ENCODE measurements at places on chromosomes 6 and 20.
A peak's percentile ranks its signal among the peaks of the same experiment; 100 is the strongest.

GRCh38 chr6:11585426-11586016, 48.0 kb downstream of the TMEM170B start:
- peak; percentile 13 for DNase-seq

DNA sequence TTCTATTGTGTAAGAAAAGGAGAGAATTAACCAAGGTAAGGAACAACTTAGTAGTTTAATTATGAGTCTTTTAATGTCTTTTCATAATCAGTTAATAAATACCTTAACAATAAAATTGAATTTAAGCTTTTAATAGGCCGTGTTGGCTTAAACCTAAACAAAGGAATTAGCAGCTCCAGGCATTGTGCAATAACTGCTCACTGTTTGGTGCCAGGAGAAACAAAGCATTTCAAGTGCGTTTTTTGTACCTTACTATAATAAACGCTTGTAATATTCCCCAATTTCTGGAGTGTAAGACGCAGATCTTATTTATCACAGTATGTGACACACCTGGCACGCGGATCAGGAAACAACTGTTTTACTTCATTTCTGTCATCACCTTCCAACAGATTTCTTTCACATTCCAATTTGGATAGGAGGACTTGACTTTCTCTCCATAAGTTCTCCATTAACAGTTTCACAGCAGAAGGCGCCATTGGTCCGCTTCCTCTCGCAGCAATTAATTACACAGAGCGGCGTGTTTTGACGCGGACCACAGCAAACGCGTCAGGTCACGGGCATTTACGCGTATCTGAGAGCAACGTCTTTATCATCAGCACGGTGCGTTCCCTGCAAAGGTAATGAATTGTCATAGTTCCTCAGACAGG, 335.8 kb upstream of the NT5E start:
- no peak for DNase-seq

GRCh38 chr6:43608807-43609206, 20.3 kb downstream of the GTPBP2 start:
- DNase-seq, result no peak

DNA sequence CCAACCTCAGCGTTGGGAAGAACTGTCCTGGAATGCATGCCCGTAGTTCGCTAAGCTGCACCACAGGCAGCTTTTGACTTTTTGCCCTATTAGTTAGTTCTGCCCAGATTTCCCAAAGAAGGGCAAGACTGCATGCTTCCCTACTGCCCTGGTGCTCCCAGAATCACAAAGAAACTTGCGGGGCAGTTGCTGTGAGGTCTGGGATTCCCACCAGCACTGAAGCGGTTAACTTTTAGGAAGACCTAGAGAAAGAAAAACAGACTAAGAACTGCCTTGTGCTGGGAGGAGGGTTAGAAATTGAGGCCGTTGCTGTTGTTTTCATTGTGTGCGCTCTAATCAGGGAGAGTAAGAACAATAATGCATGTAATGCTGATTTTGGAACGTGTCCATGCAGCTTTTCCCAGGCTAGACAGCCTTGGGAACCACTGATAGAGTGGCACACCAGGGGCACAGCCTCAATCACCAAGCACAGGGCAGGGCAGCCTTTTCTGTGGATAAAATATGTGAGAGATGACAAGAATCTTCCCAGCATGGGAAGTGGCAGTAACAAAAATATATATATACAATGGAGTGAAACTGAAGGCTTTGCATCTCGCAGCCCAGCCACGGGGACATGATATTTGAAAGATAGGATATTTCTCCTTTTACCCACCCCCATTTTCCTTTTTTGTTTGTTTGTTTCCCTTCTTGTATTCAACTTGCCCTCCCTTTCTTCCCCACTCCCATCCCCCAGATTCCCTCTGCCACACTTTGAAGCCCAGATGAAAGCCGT, 137.7 kb upstream of the HEY2 start:
- DNase-seq, result no peak

DNA sequence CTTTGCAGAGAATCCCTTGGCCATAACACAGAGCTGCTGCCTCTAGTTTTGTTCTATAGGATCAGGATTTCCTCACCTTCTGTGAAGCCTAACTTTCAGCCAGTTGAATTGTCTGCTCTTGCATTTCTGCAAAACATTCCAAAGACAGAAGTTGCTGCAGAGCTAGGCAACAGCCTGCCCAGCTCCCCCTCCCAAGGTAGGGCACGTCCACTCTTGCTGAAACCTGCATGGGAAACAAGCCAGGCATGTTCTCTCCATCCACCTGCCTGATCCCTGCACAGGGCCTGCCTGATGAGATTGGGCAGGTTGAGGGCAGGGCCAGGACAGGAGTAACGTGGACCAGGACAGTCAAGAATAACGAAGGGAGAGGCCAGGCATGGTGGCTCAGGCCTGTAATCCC, 58.9 kb upstream of the NAA20 start:
- no peak for DNase-seq

- no peak for DNase-seq
Measured at GRCh38 chr6:1363298-1363697, 26.1 kb upstream of the FOXF2 start.

DNA sequence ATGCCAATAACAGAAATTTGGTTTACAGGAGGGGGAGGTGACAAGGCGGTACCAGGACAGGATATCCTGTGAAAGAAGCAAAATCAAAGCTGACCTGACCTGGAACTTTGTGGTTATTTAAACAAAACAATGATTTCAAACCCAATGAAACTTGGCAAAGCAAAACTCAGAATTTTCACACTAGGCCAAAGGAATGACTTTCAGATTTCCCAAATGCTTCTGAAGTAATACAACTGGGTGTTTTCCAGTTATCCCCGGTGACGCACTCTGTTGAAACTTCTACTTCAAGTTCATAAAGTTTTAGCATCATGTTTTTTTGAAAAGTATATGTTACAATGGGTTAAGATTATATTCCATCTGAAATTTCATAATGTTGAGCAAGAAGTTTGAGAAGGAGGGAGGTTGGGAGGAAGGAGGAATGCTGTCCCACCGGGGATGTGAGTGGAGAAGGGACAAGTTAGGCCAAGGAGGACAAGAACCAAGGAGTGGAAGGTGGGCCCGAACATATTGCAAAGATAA, 78.1 kb upstream of the TRAF3IP2 start:
- DNase-seq, result peak; percentile 22

DNA sequence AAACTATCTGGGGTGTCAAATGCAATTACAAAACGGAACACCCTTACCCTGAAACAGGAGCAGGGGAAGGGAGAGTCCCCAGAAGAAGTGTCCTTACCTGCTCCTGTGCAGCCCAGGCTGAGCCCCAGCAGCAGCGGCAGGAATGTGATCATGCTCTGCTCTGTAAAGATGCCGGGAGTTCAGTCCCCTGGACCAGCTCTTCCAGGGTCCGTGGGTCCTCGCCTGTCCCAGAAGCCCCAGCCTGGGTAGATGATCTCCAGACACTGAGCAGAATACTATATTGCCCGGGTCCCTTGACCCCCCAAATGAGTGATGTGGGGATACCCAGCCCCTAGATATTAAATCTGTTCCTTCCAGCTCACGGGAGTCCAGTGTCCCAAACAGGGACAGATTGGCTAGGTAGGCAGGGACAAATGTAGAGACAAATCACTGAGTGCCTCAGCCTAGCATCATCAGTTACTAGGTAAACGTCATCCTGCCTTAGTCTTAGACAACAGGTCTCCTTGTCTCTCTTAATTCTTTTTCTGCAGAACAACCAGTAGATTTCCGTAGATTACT, at the start of gene HLA-DMB:
HLA-DMB (minus strand) TSS at position 373 of the 558 bp plus-strand sequence; CDS start at position 152, 221 bp downstream.
- DNase-seq, result peak; percentile 79

- DNase-seq, result no peak
Measured at GRCh38 chr6:39801456-39802251, 9.5 kb downstream of the DAAM2 start.

- no peak for DNase-seq
Measured at GRCh38 chr6:90442366-90442765, 144.5 kb downstream of the MAP3K7 start.

- DNase-seq, result no peak
Measured at GRCh38 chr6:15386110-15386755, 140.4 kb downstream of the JARID2 start.

GRCh38 chr20:48603819-48604405, 223.9 kb downstream of the PREX1 start:
- no peak for DNase-seq

DNA sequence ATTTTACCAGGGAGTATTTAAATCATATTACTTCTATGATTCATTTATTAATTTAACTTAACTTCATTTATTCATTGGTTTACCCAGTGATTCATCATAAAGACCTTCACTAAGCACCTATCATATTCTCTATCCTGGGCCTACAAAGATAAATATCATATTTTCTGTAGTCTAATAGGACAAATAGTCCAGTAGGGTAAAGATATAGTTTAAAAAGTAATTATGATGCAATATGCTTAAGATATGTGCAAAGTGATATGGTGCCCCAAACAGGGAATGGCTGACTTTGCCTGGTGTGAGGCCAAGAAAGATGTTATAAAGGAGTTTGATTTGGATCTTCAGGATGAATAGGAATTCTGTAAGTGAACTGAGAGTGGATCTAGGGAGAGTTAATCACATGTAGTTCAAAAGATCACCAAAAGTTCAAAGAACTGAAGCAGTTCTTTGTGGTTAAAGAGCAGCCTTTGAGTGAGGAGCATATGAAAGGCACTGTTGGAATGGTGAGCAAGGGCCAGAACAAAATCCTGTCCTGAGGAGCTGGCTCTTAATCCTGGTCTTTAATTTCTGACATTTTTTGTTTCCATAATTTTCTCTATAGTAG, 45.5 kb downstream of the MLIP start:
- DNase-seq, result no peak

- peak; percentile 69 for DNase-seq
Measured at GRCh38 chr6:75526502-75527127, 33.0 kb upstream of the FILIP1 start.

DNA sequence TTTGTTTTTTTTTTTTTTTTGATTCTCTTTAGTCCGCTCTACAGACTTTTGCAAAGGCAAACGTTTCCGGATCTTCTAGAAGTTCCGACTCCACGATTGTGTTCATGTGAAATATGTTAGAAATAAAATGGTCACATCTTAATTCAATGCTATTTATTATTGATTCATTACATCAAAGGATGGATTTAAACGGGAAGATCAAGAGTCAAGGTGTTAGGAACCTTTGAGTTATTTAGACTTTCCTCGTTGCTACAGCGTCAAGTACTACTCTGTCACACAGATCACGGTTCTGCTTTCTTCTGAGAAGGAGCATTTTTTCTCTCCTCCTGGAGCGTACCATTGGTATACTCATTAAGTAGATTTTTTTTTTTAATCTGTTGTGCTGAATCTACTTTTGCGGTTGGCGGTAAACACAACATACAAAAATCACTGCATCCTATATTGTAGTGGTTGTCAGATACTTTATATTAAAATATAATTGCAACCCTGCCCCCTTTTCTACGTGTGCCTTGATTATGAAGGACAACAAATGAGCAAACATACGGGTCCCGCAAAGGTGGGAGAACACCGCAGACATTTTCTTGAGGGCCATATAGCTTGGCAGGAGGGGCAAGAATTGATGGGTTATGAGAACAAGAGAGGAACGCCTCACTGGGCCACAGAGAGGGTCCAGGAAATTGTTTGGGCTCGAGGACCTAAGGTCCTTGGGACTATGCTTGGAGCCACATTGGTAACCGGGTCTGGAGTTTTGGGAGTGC, 17.5 kb downstream of the HMGN4 start:
- no peak for DNase-seq

GRCh38 chr20:6489361-6490171, 277.9 kb upstream of the BMP2 start:
- no peak for DNase-seq

DNA sequence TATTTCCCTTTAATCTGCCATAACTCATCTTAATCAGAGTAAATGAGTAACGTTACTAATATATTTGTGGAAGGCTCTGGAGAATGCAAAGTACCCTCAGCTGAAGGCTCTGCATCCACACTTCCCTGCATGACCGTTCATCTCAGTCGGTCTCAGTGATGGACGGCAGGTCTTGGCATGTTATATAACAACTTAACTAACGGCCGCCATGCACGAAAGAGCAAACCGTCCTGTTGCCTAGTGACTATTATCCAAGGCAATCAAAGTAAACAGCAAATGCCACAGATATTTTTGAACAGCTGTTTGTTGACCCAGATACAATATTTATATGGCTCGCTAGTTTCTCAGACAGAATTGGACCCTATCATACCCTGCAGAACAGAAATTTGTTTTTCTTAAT, 194.9 kb upstream of the SMLR1 start:
- no peak for DNase-seq

GRCh38 chr20:1876975-1877608, 18.1 kb upstream of the SIRPA start:
- DNase-seq, result no peak

- no peak for DNase-seq
Measured at GRCh38 chr6:1667012-1667804, 57.5 kb downstream of the FOXC1 start.

- DNase-seq, result no peak
Measured at GRCh38 chr20:62370115-62370806, 3.1 kb upstream of the LAMA5 start.

DNA sequence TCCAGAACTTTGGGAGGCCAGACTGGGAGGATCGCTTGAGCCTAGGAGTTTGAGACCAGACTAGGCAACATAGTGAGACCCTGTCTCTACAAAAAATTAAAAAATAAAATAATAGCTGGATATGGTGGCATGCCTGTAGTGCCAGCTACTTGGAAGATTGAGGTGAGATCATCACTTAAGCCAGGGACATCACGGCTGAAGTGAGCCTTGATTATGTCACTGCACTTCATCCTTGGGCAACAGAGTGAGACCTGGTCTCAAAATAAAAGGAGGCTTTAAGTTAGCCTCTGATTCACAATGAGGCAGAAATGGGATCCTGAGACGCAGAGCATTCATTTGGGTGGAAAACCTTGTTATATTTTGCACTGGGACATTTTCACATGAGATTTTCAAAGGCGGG, 57.0 kb downstream of the TULP4 start:
- DNase-seq, result no peak

- no peak for DNase-seq
Measured at GRCh38 chr6:61586934-61587537, 699.0 kb downstream of the KHDRBS2 start.

DNA sequence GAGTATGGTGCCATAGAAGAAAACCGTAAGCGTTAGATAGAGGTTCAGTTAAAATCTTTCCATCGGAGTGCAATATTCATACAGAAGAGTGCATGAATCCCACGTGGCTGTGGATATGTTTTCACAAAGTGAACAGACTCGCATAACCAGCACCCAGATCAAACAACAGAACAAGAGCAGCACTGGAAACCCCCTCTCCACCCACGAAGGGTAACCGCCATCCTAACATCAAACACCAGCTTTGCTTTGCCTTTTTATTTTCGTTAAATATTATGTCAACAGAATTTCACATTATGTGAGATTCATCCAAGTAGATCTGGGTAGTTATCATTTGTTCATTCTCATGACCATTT, 4.7 kb downstream of the GTSF1L start:
- peak; percentile 70 for DNase-seq

DNA sequence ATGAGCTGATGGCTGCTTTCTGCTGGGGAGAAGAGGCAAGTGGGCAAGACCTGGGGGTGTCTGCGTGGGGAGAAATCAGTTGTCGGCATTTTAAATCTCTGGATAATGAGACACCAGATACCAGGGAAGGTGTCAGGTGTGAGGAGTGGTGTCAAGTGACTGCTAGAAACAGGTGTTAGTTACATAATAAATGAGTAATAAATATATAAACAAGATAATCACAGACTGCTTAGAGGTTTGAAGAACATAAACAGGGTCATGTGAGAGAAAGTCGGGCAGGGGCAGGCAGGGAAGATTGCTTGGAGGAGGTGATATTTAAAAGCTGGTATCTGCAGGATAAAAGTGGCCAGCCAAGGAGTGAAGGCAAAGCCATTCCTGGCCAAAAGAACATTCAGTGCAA, 87.2 kb upstream of the RIN2 start:
- DNase-seq, result no peak

Measured in CD4-positive, alpha-beta T cell treated with Interleukin-4 for 4 hours (primary cell).